ENCODE measurements at places on chromosomes 5 and 9. TPM values are rescaled to one million over a fixed set of nuclear protein-coding genes. Genes with fewer than 3 reads are reported as not detected.

The BHMT2 gene
- 12.1 TPM for total RNA-seq

- no peak for DNase-seq
- H3K27ac ChIP-seq, result no peak overlapping the region
- H3K27me3 ChIP-seq, result no peaks in the 10 kb centered on the region
Measured at GRCh38 chr5:77869116-77869798, 93.1 kb upstream of the TBCA start.

The PDCD1LG2 gene
- 2.5 TPM for total RNA-seq

The GMCL2 gene
- total RNA-seq, result not detected

The GNPDA1 gene
- total RNA-seq, result 23.0 TPM
